ENCODE measurements at places on chromosomes 7 and 10.

GRCh38 chr10:128686630-128687278, 560.5 kb upstream of the MKI67 start:
- no peak for DNase-seq

- DNase-seq = no peak
Measured at GRCh38 chr10:72509206-72509799, 116.6 kb downstream of the MICU1 start.

GRCh38 chr10:7320072-7320471, 90.8 kb downstream of the SFMBT2 start:
- no peak for DNase-seq

GRCh38 chr10:11831520-11831951, 8.4 kb downstream of the PROSER2 start:
- DNase-seq = no peak

- no peak for DNase-seq
Measured at GRCh38 chr7:110960811-110961210, 130.1 kb upstream of the LRRN3 start.

DNA sequence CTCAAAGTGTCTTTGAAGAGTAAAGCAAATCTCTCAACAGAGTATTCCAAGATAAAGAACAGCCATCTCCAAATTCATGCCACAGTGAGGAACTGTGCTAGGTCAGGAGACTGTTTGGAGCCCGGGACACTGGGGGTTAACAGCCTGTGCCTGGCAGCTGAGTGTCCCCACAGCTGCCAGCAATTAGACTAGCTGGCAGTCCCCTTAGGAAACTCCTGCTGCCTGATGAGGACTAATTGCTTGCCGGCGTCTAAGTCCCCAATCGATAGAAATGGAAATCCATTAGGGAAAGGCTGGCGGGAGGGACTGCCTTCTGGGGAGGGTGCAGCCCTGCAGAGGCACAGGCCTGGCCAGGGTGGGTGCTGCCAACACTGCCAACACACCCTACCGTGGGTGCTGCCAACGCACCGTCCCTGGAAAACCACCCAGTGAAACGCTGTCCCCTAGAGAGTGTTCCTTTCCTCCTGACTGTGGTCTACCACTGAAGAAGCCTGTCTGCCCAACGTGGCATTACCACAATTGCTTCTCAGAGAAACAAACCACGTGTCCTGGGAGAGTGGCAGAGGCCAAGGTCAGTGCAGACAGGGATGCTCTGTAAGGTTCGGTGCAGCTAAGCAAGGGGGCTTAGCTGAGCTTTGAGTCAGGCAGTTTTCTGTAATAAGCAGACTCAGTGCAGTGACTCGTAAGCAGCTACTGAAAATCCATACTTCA, 60.8 kb downstream of the XRCC2 start:
- DNase-seq = no peak

- no peak for DNase-seq
Measured at GRCh38 chr10:132855889-132856288, 69.9 kb upstream of the NKX6-2 start.

GRCh38 chr7:93566876-93567275, 7.6 kb downstream of the CALCR start:
- no peak for DNase-seq

- DNase-seq = no peak
Measured at GRCh38 chr10:62724465-62724864, 80.1 kb upstream of the ADO start.
